Foreskin fibroblast (primary cell): ENCODE measurements at places on chromosomes 11 and 22.

DNA sequence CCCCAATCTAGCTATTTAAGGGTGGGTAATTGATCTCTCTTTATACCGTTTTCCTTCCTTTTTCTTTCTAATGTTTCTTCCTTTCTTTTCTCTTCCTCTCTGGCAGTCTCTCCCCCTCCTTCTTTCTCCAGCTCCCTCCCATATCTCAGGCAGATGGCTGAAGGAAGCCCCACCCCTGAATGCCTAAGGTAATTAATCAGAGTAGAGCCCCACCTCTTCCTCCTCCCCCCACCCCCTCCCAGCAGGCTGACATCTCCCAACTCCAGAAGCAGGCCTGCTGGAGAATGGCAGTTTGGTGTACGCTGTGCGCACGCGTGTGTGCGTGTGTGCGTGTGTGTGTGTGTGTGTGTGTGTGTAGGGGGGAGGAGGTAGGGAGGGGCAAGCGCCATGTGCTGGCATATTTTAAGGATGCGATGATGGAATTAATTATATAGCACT, 122.6 kb downstream of the APOL5 start:
- peak; percentile 99 for DNase-seq

GRCh38 chr22:43310311-43310710, 32.9 kb downstream of the SCUBE1 start:
- no peak for DNase-seq

GRCh38 chr11:27437829-27438594, 34.6 kb downstream of the LGR4 start:
- no peak for DNase-seq

DNA sequence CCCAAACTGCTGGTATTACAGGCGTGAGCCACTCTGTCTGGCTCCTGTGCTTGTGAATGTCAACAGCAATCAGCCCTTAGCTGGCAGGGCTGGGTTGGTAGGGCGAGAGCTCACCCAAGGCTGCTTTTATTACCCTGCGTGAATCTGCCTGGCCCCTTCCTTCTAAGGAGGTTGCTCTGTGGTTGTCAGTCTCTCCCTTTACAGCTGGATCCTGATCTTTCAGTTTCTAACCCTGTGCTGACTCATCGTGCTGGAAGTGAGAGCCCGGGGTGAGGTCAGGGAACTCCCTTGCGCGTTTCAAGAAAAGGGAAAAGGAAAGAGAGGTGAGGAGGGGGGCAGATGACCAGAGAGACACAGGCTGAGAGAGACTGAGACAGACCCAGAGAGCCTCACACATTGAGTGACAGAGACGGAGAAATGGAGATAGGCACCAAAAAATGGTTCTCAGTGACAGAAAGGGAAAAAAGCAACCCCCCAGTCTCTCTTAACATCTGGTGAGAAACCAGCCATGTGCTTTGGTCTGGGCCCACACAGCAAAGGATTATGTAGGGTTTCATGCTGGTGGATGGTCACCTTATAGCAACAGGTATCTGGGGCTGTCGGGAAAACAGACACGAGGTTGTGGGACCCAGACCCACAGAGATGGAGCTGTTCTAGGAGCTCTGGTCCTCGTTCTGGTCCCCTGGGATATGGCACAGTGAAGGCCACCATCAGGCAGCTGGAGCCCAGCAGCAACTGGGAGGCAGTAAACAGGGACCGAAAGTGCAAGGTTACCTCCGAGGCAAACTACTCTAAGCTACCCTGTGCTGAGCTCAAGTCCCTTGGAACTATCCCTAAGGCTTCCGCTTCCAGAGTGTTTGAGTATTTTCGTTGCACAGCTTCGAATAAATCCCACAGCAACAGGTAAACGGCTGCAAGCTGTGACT, 2.5 kb downstream of the TCN2 start:
- peak; percentile 86 for DNase-seq

GRCh38 chr11:12762696-12763324, 88.6 kb downstream of the TEAD1 start:
- no peak for DNase-seq

DNA sequence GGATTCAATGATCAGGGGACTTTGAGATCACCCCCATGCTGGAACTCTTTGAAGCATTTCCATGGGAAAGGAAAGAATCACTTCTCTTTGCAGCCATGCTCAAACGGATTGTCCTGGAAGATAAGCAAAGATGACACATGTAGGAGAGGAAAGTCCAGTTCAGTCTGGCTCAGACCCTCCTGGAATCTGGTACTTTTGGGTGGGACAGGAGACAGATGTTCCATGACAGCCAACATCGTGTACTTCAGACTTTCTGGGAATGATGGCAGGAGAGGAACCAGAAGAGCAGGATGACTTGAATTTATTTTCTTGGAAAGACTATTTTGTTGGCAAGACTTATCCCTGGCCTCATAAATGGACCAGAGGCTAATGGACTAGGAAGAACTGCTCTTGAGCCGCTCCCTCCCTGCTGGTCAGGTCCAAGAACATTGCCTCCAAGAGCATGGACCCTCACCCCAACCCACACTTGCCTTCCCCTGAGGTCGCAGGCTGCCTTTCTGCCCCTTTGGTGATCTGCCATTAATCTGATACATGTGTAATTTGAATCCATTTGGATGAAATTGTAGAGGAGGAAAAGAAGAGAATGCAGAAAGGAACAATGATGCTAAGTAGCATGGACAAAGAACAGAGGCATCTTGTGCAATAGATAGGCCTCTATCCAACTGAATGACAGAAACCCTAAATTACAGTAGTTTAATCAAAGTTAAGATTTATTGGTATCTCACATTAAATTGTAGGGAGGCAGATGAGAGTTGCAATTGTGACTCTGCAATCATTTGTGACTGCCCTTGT, 201.0 kb downstream of the SNX19 start:
- DNase-seq = no peak

GRCh38 chr11:6663794-6664469, 8.3 kb upstream of the DCHS1 start:
- no peak for DNase-seq

DNA sequence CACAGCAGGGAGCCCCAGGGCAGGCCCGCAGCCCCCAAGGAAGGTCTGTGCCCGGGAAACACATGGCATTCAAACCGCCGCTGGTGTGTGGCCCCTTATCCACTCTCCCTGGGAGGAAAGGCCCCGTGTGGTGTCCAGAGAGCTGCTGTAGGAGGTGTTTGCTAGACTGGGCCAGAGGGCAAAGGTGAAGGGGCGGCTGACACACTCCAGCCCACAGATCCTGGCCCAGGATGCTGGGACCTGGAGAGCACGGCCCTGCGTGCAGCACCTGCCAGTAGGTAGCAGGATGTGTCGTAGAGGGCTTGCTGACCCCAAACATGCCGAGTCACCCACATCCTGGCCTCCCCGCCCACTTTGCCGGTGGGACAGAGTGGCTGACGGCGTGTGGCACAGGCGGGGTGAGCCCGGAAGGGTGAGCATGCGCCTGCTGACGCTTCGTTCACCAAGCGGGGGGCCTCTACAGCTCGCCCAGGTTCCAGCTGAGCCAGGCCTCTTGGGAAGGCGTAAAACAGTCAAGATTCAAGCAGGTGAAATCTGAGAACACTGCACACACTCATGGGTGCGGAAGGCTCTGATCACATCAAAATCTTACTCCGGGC, 11.0 kb downstream of the OSBPL5 start:
- no peak for DNase-seq

GRCh38 chr11:109432105-109432504, 10.1 kb downstream of the C11orf87 start:
- no peak for DNase-seq

- DNase-seq = no peak
Observed at GRCh38 chr22:49815641-49816091, 12.0 kb downstream of the BRD1 start.

- DNase-seq = no peak
Observed at GRCh38 chr22:19505735-19506126, 18.5 kb downstream of the CLDN5 start.

- peak; percentile 36 for DNase-seq
Observed at GRCh38 chr11:18115360-18116127, 9.7 kb upstream of the SAAL1 start.

DNA sequence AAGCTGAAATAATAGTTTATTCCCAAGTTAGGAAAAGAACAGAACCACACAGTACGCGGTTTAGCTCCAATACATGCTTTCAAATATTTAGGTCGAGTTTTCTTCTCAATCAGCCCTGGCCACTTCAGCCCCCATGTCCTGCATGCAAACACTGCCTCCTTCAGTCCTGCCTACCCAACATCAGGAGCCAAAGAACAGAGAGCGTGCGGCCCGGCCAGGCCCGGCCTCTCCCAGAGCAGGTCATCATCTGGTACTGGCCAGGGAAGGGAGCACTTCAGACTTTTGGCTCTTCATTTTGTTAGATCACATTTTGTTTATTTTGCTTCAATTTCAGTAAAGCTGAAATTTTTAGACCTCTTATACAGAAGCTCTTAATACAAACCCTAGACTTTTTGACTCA, 6.7 kb downstream of the BRD1 start:
- no peak for DNase-seq

GRCh38 chr11:1879342-1879940, 12.3 kb downstream of the PRR33 start:
- DNase-seq = no peak

GRCh38 chr22:29917052-29917902, 34.3 kb downstream of the MTMR3 start:
- DNase-seq = no peak

DNA sequence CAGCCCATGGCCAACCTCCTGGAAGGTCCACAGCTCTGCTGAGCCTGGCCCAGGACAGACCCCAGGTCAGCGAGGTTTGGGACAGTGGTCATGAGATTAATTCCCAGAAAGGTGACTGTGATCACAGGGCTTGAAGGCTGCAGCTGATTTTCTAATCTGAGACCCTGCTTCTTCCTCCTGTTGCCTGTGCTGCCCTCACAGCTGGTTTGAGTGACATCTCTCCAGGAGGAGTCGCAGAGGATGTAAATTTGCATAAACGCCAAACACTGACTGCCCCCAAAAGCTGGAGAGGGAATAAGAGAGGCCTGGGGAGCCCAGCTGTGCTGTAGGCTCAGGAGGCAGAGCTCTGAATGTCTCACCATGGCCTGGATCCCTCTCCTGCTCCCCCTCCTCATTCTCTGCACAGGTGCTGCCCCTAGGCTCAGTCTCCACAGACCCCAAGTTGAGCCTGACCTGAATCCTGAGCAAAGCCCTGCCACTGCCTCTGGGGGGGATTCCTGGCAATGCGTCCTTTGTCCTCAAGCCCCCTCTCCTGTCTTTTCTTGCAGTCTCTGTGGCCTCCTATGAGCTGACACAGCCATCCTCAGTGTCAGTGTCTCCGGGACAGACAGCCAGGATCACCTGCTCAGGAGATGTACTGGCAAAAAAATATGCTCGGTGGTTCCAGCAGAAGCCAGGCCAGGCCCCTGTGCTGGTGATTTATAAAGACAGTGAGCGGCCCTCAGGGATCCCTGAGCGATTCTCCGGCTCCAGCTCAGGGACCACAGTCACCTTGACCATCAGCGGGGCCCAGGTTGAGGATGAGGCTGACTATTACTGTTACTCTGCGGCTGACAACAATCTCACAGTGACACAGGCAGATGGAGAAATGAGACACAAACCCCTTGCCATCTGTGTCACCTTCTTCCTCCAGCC, 23.8 kb downstream of the GGTLC2 start:
- no peak for DNase-seq

DNA sequence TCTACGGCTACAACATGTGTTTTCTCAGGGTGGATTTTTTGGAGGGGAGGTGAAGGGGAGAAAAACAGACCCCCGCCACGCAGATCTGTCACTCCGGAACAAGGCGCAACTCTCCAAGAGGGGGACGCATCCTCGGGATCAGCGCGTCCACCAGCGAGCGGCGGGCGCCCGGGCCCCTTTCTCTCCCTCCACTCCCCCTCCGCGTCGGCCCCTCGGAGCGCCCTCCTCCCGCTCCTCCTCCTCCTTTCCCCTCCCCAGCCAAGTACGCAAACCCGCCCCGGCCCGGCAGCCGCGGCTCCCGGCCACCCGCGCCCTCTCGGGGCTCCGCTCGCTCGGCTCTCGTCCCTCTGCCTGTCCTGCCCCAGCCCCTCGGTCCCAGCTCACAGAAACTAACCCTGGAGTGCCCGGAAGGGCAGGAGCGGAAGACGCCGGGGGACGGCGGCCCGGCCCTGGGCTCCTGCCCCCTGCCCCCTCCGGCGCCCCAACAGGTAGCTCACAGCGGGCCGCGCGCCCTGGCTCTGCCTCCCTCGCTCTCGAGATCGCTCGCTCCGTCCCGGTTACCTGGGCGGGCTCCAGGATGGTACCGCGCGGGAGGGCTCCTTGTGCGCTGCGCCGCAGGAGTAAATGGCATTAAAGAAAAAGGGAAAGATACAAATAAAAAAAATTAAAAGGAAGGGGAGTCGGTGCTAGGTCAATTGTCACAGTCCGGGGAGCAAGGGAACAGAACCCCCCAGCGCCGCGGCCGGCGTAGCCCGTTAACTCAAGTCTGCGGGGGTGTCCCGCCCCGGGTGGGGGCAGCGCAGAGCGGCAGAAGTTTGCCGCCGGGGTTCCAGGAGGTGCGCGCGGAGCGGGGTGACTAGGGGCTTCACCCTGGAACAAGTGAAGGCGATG, 131.4 kb upstream of the C11orf58 start:
- DNase-seq = no peak

- no peak for DNase-seq
Observed at GRCh38 chr11:8541448-8541847, 52.6 kb downstream of the STK33 start.

GRCh38 chr11:74005721-74006517, 3.0 kb downstream of the UCP3 start:
- DNase-seq = no peak

GRCh38 chr11:64321026-64321425, 3.1 kb downstream of the PRDX5 start:
- DNase-seq = no peak

GRCh38 chr11:32113920-32114203, 23.0 kb downstream of the RCN1 start:
- no peak for DNase-seq

GRCh38 chr11:16186680-16187079, 169.7 kb downstream of the SOX6 start:
- no peak for DNase-seq

- DNase-seq = no peak
Observed at GRCh38 chr11:110337570-110338193, 41.3 kb upstream of the RDX start.

DNA sequence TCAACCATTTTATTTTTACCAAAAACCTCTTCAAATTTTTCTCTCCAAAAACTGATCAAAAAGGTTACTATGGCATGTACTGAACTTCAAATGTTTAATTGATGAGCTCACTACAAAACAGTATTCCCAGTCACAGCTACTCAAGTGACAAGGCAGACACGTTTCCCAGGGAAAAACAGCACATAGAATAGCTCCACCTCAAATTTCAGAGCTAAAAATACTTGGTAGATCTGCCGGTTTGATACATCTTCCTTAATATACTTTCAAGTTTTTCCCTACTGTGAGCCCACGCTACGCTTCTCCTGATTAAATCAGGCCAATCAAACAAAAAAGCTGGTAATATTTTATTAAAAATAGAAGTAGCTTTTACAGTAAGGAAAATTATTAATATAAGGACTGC, 100.4 kb downstream of the EFCAB6 start:
- no peak for DNase-seq

- DNase-seq = no peak
Observed at GRCh38 chr11:45428116-45428515, 142.0 kb upstream of the SYT13 start.
